Cardiac fibroblast (primary cell): ENCODE measurements at places on chromosomes 16 and 17.

- DNase-seq, result no peak
These were observed 362.5 kb downstream of the SEC14L1 start for GRCh38 chr17:77503293-77503655.

GRCh38 chr17:48555258-48556228 is 10.6 kb upstream of the HOXB2 start:
- DNase-seq, result peak; percentile 90

- no peak for DNase-seq
These were observed 70.3 kb upstream of the NOL11 start for GRCh38 chr17:67647482-67647881.

GRCh38 chr16:50857881-50858280 is 116.0 kb downstream of the CYLD start:
- DNase-seq, result no peak
